Activated T-helper 1 cell treated with anti-CD3 and anti-CD28 coated beads, Interleukin-2, amount 50 U/mL, for 16 hours (primary cell): ENCODE measurements at places on chromosomes 6 and 20.

DNA sequence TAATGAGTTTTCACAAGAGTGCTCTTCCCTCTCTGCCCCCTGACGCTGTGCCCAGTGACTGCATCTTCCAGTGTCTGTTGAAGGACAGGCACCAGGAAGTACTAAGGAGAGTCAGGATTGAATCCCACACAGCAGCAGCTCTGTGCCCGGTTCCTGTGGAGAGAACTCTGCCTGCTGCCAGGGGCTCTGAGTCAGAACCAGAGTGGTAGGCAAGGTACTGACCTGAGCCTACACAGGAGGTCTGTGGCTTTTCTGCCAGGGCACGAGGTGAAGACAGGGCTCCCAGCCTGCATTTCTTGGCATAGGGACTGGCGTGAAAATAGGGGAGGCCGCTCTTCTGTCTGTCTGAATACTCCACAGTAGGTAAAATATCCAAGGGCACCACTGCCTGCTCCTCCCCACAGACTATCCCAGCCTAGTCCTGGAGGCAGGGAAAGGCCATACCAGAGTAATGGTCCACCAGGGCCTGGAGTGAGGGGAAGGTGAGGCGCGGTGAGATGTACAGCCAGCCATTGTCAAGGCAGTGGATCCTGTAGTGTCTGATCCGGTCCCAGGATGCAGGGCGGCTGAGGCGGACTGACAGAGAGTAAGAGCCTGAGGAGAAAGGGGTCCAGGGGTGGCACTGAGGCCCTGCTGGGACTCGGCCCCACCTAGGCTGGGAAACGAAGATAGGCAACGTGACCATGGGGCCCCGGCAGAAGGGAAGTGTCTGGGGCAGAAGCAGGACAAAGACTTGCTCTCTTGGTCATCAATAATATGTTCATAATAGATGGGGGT is 9.4 kb downstream of the RAB5IF start:
- no peak for DNase-seq

DNA sequence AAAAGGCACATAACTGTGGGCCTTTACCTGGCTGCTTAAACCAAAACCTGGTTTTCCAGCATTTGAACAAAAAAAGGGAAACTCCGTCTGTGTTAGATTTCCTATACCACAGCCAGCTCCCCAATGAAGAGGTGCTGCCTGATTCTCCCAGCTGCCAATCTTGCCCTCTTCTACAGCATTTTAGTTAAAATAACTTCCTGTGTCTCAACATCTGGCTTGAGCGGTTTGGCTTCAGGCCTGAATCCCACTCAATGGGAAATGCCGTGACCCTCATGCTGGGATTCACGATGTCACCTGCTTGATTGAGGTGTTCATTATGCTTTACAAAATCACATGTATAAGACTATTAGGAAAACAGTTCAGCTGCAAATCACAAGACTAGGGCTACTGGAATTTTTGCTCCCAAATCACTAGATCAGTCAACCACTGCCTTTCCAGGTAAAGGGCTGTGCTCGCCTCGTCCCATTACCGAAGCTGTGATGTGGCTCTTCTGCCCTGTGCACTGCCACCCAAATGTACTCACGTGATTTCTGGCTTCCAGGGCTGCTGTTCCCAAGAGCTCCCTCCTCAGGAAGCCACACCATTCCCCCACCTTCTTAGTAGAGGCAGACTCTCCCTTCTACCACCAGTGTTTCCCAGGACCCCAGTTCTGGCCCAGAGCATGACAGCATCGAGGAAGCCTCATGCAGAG is 94.6 kb downstream of the PSMG4 start:
- DNase-seq = no peak

DNA sequence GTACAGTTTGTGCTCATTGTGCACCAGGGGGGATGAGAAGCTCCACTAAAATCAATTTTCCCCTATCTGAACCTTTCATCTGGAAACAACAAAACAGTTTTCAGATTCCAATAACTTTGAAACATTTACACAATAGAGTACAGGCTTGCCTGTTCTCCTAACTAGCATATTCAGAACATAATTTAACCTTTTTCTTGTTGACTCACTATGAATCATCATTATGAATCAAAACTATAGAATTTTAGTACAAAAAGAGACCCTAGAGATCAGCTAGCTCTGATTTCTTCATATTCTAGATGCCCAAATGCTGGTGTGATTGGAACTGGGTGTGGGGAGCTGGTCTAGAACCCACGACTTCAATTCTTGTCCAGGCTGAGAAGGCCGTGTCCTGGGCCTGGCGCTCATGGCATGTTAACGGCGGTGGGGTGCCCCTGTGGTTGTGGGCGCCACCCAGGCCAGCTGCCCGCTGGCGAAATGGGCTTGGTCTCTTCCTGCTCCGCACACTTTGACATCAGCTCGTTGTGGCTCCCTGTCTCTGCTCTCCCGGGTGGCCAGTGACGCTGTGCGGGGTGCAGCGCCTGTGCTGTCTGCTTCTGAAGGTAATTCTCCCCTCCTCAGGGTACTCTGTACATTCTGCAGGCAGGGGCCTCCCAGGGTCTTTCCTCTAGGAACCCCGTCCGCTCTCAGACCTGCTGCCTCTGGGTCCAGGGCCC is 29.9 kb upstream of the AGPAT4 start:
- DNase-seq = no peak

DNA sequence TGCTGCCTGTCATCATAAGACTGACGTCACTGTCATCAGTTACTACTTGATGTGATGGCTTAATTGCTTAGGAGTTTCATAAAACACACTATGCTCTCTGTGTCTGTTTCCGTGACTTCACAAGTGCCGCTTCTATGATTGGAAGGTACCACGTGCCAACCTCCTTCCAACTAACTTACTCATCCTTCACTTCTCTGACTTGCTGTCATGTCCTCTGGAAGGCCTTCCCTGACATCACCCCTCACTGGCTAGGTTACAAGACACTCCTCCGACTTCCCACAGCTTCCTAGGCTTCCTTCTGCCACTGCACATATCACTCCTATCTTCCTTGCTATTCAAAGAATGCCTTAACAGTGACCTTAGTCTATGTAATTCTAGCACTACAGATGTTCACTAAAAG is 20.4 kb downstream of the SERINC3 start:
- DNase-seq = no peak

DNA sequence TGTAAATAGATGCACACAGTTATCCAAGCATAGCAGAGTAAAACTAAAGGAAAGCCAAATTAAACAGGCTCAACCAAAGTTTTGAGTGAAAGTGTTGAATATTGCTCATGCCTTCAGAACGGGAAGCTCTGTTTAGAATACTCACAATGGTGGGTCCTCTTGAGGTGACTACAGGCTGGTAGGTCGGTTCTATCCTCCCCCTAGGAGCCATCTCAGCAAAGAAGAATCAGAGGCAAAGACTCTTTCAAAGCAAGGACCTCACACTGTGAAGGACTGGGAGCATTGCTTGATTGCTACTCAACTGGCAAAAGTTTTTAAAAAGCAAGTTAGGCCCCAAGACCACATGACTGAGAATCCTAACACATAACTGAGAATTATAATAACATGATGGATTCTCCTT is 88.4 kb upstream of the JAG1 start:
- no peak for DNase-seq
